NCI-H510A (cell line): ENCODE measurements at places on chromosomes 2 and 18.
A peak's percentile ranks its signal among the peaks of the same experiment; 100 is the strongest.

- no peak for DNase-seq
These were observed 748.9 kb upstream of the NXPH2 start for GRCh38 chr2:139529080-139529479.

GRCh38 chr2:6933911-6934310 lies 16.7 kb downstream of the RNF144A start:
- DNase-seq = no peak

DNA sequence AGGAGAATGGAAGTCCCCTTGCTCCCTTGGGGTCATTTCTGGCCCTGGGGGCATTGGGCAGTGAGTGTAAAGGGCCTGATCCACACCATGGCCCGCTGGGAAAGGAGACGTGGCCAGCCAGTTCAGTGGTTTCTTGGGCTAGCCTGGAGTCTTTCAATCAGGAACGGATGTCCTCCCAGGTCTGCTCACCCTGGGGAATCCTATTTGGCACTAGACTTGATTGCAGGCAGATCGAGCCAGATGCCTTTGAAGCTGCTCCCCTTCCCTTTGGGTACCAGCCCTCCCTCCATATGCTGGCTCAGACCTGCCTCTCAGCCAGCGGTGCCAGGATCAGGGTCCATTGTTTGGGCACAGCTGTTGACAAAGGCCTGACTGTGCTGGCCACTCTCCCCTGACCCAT lies 11.0 kb downstream of the FBLN7 start:
- no peak for DNase-seq

DNA sequence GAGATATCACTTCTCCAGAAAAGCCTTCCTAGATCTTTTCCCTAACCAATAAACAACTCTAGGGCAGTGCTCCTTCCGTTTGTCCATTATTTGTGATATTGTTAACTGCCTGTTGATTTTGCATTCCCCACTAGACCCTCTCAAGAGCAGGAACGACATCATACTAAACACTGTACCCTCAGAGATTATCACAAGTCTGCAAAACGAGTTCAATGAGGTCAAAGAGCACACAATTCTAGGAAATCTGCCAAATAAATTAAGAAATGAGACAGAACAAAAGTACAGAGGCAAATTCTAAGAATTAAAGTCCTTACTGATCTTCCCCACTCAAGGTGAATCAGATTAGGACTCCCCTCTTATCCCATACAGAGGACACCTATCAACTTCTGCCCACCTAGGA lies 7.6 kb downstream of the RTTN start:
- DNase-seq = no peak

- no peak for DNase-seq
These were observed 11.5 kb downstream of the MFSD2B start for GRCh38 chr2:24021122-24021998.

DNA sequence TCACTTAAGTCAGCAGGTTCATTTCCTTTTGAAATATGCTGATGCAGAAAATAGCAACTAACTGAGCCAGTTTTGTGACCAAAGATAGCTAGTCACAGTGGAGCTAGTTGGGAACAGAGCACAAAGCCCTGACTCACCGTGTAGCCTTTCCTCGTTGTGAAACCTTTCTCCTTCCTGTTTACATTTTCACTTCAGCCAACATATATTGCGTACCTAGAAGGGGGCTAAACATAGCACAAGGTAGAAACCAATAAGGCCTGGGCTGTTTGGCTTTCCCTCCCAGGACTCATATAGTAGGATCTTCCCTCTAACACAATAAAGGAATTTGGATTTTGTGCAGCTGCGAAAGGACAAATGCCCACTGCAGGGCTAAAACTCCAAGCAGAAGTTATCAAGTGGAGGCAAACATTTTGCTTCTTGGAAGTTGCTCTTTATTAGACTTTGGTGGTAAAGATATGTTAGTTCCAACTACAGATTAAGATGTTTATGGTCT lies 24.5 kb upstream of the LPIN2 start:
- DNase-seq = peak; percentile 34

DNA sequence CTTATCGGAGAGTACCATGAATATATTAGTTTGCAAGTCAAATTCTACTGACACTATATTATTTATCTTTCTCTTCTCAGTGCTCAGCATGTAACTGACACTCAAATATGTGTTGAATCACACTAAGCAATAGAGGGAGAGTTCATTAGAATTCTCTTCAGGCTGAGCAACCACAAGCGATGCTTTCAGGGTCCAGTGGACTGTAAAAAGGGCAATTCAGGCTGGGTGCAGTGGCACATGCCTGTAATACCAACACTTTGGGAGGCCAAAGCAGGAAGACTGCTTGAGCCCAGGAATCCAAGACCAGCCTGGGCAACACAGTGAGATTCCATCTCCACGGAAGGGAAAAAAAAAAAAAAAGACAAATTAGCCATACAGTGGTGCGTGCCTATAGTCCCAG lies 16.3 kb downstream of the PDE6D start:
- no peak for DNase-seq

GRCh38 chr2:151161821-151162551 lies 99.7 kb downstream of the RBM43 start:
- DNase-seq = no peak

- DNase-seq = no peak
These were observed 208.5 kb upstream of the FN1 start for GRCh38 chr2:215644233-215644897.

DNA sequence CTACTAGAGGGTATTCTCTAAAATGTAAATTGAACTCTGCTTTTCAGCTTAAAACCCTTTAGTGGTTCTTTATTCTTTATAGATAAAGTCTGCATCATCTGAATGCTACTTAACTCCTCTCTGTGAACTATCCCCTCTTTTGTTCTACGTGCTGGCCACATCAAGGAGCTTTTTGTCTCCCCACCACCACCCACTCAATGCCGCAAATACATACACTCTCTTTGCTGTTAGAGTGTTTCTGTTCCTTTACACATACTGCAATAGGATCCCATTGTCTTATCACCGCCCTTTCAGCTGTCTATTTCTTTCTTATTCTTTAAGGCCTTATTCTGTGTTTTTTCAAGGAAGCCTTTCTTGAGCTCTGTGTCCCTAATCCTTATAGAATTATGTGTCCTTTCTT lies 83.3 kb downstream of the EML4 start:
- DNase-seq = no peak

- DNase-seq = no peak
These were observed 6.1 kb upstream of the UGT1A8 start for GRCh38 chr2:233611284-233611683.

GRCh38 chr2:67945940-67946339 lies 116.9 kb downstream of the C1D start:
- no peak for DNase-seq

DNA sequence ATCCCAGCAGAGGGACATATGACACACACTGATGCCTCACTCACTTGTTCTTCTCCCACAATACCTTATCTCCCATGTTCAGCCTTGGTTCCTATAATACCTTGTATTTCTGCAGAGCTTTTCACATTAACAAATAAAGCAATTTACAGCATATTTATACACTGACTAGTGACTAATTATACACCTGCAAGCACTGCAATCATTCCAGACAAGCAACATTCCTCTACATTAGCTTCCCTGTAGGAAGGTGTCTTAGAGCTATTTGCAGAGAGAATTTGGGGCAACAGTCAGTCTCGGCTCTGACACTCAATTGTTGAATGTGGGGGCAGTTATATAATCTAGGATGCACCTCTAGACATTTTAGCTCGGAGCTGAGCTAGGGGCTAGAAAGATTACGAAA lies 9.5 kb upstream of the INSIG2 start:
- DNase-seq = no peak

- peak; percentile 6 for DNase-seq
These were observed 16.8 kb upstream of the LYPD6 start for GRCh38 chr2:149313512-149313972.

DNA sequence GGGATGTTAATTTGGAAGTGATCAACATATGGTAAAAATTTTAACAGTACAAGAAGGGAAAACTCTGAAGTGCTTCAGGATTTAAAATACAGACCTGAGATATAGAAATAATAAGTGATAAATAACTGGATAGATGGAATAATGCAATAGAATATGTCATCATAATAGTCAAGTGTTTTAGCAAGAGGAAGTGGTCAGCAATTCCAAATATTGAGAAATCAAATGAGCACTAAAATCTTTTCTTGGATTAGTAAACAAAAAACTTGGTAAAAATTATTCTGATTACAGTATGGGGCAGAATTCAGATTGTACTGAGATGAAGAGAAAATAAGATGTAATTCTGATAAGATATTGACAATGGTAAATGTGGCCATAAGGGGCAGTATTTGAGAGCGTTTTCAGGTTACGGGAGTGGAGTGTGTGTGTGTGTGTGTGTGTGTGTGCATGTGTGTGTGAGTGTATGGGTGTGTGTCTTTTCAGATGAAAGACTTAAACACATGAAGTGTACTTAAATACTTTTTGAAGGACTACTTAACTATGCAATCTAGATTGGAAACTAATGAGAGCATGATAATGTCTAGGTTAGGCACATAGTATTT lies 217.9 kb upstream of the ITGA4 start:
- no peak for DNase-seq

GRCh38 chr2:207939342-207940108 lies 85.8 kb downstream of the PLEKHM3 start:
- DNase-seq = no peak

DNA sequence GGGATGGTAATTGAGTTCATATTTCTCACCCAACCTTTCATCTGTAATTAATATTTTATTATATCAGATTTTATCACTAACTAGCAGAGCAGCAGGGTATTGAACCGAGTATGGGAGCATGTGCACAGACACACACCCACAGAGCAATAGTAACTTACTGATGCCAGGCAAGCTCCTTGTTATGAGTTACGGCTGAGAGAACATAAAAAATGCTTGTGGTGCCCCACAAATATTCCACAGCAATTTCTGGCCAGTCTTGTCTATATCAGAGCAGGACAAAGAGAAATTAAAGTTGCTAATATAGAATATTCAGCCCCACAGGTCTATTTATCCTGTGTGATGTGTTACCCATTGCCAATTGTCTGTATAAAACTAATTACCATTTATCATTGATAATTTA lies 501.8 kb upstream of the RAB12 start:
- no peak for DNase-seq

- DNase-seq = no peak
These were observed 70.0 kb upstream of the ATL2 start for GRCh38 chr2:38446906-38447561.

GRCh38 chr2:71863396-71863795 lies 284.3 kb downstream of the CYP26B1 start:
- DNase-seq = no peak

DNA sequence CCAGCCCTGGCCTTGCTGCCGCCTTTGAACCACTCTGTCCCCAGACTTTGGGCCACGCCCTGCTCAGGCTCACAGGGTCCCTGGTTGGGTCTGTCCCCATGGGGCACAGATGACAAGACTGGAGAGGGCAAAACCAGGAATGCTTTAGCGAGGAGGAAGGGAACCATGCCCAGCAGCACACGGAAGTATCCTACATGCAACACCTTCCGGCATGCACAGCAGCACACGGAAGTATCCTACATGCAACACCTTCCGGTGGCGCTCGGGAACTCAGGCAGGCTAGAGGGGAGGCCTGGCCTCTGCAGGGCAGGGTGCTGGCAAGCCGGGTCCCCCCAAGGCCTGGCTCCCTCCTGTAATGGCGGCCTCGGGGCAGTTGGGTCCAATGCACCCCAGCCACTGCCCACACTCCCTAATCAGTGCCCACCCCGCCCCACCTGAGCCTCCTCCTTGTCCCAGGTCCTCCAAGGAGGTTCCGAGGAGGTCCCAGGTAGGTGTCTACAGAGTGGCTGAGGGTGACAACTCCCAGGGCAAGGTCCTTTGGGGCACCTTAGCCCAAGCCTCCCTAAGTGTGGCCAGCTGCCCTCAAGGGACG lies 33.6 kb upstream of the SNED1 start:
- DNase-seq = no peak

DNA sequence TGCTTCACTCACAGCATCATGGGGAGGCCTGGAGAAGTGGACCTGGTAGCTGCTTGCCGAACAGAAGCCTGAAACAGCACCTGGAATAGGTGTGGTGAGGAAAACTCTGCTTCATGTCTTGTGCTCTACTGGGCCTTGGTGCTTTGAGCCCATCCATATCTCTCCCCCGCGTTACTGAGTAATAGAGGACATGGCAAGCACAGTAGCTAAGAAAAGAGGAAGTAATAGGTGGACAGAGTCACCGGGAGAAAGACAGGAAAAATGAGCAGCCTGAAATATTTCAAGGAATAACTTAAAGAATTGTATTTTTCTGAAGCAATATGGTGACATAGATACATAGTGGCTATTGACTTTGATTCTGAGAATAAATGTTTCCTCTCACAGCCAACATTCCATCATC lies 14.0 kb upstream of the HNMT start:
- DNase-seq = no peak

GRCh38 chr2:137826373-137827372 lies 137.6 kb upstream of the HNMT start:
- no peak for DNase-seq

GRCh38 chr18:43563780-43564179 lies 286.5 kb upstream of the SYT4 start:
- DNase-seq = no peak

DNA sequence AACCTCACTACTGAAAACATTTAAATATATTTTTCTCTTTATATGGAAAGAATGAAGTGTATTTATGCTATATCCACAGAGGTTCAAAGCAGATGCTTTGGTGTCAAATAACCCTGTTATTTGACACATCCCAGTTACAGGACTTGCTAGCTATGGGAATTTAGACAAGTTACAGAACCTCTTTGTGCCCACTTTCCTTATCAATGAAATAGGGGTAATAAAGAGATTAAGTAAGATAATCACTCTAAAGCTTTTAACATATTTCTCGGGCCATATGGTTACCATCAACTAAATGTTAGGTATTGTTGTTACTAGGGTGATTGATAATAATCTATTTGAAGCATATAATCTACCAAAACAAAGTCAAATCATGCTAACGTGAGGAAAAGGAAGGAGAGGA lies 1660.6 kb upstream of the NXPH2 start:
- DNase-seq = no peak

DNA sequence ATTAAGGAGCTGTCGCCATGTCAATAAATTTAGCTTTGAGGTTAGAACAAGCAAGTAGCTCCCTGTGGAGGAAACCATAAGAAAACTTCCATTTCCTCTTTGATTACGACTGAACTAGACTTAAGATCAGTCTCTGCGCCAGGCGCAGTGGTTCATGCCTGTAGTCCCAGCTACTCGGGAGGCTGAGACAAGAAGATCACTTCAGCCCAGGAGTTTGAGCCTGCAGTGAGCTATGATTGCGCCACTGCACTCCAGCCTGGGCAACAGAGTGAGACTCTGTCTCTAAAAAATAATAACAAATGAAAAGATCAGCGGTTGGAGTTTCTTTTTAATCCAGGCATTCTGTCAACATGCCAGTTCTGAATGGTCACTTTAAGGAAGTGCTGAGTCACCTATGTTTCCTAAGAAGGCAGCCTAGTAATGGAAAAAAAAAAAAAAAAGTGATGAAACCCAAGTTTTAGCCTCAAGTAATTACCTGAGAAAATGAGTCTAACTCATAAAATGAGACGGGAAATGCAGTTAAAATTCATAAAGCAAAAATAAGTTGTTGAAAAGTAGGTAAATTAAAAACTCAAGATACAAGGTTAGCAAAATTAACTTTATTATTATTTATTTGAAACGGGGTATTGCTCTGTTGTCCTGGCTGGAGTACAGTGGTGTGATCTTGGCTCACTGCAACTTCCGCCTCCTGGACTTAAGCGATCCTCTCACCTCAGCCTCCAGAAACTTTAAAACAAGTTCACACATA lies 10.2 kb downstream of the C18orf32 start:
- DNase-seq = no peak

- no peak for DNase-seq
These were observed 508.3 kb downstream of the CNTNAP5 start for GRCh38 chr2:124533226-124533954.
